ENCODE measurements at places on chromosomes 16 and 17.

DNA sequence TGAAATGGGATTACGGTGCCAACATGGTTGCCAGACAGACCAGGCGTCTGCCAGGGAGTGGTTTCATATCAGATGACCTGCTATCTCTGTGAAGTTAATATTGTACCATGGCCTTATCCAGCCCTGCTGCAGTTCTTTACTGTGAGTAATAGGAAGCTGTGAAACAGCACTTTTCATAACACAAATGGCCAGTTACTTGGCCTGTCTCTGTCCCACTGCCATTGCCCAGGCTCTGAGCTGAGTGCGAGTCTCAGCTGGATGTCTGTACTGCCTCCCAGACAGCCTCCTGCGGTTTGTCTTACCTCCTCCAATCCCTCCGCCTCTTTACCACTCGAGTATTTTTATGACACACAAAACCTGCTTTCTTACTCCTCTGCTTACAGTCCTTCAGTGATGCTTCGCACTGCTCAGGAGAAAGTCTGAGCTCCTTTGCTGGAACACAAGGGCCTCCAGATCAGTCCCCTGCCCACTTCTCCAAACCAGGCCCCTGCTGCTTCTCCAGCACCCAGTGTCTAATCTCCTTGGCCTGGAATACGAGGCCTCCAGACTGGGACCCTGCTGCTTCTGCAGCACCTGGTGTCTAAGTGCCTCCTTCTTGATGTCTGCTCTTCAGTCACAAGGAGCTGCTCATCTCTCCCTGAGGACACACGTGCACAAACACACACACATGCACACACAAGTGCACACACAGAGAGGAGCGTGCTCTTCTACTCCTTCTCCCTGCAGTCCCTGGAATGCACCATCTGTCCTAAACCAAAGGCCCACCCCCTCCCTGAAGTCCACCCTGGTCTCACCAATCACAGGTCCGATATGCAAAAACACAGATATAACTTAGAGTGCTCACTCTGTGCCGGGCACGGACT lies 17.1 kb upstream of the RHOT1 start:
- DNase-seq, result no peak

DNA sequence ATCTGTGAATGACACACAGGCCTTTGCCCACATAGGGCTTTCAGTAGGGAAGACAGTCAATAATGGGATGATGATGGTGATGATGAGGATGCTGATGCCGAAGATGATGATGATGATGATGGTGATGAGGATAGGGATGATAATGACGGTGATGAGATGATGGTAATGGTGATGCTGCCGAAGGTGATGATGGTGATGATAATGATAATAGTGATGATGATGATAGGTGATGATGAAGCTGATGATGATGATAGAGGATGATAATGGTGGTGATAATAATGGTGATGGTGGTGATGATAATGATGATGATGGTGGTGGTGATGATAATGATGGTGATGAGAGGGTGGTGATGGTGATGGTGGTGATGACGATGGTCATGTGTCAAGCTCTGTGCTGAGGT lies 12.9 kb downstream of the FOXL1 start:
- no peak for DNase-seq

DNA sequence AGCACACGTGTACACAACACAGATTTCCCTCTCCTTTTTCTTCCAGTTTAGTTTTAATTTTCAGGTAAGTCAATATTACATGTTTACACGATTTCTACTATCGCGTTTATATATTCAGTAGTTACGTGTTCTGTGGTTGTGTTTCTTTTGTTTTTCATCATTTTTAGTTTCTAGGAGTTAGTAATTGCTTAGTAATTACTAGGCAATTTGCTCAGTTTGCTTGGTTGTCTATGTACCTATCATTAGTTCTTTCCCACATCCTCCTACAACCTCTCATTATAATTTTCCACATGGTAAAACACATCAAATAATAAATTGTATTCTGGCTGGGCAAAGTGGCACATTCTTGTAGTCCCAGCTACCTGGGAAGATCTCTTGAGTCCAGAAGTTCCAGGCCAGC lies 24.6 kb upstream of the GUCY2D start:
- DNase-seq, result no peak

- DNase-seq, result no peak
Measured at GRCh38 chr16:56234737-56235136, 43.4 kb downstream of the GNAO1 start.

DNA sequence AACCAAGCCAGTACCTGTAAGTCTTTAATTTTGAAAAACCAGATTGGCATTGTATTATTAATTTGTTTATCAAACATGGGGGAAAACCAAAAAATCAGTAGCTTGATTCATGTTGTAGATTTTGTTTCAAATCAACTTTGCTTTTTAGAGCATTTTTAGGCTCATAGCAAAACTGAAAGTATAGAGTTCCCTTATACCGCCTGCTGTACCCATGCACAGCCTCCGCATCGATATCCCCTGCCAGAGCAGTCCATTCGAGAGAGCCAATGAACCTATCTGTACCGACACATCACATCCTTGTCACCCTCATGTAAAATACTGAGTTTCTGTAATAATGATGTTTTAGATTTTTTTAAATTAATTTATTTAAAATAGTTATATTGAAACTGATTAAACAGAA lies 16.2 kb upstream of the MRC2 start:
- DNase-seq, result no peak

GRCh38 chr16:2364638-2365210 lies 24.2 kb upstream of the ABCA3 start:
- DNase-seq, result no peak

- no peak for DNase-seq
Measured at GRCh38 chr16:80294172-80294571, 246.6 kb upstream of the DYNLRB2 start.

DNA sequence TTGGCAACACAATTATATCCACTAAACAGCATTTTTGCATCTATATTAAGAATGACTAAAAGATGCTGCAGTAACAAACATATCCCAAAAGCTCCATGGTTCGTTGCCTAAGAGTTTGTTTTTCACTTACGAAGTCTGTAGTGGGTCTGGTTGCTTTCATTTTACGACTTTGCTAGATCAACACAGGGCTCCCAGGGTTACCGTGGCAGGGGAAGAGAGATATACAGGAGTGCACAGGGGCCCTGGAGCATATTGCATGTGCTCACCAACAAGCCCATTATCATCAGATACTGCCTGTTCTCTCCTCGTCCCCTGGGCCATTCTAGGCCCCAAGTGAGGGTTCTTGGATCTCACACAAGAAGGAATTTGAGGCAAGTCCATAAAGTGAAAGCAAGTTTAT lies 3.1 kb upstream of the MMP2 start:
- no peak for DNase-seq

DNA sequence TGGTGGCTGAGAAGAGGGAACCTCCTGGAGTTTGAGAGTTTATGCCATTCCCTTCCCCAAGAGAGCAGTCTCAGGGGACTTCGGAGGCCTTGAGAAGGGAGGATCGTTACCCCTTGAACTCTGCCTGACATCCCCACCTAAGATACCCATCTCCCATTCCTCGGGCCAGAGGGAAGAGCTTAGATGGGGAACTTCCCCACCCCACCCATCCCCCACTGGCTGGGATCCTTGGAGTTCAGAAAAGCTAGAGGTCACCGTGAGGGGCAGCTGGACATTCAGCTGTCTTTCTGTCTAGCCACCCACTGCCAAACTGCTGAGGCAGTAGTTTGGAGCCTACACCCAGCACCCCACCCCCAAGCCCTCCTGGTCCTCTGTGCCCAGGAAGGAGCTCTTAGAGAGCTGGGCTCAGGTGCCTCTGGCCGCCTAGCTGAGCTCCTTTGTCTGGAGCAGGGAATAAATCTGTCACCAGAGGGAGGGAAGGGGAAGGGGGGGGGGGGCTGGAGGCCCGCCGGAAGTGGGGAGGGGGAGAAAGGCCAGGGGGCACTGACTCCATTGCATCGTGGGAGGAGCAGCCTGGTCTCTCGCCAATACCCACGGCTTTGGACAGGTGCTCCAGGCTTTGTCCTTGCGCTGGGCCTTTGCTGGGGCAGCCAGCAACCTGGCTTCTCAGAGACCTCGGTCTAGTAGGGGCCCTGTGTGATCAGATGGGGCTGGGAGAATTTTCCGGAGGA lies 1.0 kb downstream of the HSD11B2 start:
- no peak for DNase-seq

GRCh38 chr17:11545002-11545401 lies 53.3 kb upstream of the DNAH9 start:
- DNase-seq, result no peak

GRCh38 chr16:49986351-49987124 lies 38.5 kb upstream of the CNEP1R1 start:
- no peak for DNase-seq

GRCh38 chr16:27543801-27544200 lies 5.9 kb downstream of the GTF3C1 start:
- no peak for DNase-seq

DNA sequence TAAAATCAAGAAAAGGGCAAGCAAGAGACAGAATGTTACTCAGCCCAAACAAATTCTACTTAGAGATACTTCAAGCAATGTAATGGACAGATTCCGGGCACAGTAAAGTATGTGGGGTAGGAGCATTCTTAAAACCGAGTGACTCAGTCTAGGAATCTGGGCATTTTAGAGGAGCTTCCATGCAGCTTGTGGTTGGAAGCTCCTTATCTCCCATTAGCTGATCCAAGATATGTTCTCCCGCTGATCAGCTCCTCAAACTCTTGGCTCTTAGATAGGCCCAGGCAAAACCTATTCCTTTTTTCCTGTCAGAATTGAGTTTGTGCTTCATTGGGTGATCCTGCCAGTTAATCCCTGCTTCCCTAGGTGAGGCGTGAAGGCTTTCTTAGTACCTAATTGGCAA lies 303.3 kb downstream of the CEP112 start:
- DNase-seq, result no peak

- DNase-seq, result no peak
Measured at GRCh38 chr16:68475071-68475470, 26.8 kb upstream of the SMPD3 start.

DNA sequence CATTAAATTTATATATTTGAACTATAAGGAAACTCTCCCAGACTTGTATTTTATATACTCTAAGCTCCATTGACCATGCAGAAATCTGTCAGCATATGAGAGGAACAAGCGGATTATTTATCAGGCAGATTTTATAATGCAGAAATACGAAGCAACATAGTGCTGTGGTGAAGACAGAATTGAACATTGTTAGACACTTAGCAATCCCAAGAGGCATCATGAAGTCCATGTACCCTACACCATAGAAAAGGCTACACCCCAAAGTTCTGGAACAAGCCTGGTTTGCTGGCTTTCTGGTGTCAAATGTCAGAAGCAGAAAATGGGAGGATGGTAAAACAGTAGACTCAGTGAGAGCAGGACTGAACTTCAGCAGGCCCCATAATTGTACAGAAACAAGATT lies 241.1 kb downstream of the PRKCA start:
- DNase-seq, result no peak

GRCh38 chr17:46770818-46771560 lies 47.5 kb downstream of the WNT3 start:
- peak; percentile 28 for DNase-seq

DNA sequence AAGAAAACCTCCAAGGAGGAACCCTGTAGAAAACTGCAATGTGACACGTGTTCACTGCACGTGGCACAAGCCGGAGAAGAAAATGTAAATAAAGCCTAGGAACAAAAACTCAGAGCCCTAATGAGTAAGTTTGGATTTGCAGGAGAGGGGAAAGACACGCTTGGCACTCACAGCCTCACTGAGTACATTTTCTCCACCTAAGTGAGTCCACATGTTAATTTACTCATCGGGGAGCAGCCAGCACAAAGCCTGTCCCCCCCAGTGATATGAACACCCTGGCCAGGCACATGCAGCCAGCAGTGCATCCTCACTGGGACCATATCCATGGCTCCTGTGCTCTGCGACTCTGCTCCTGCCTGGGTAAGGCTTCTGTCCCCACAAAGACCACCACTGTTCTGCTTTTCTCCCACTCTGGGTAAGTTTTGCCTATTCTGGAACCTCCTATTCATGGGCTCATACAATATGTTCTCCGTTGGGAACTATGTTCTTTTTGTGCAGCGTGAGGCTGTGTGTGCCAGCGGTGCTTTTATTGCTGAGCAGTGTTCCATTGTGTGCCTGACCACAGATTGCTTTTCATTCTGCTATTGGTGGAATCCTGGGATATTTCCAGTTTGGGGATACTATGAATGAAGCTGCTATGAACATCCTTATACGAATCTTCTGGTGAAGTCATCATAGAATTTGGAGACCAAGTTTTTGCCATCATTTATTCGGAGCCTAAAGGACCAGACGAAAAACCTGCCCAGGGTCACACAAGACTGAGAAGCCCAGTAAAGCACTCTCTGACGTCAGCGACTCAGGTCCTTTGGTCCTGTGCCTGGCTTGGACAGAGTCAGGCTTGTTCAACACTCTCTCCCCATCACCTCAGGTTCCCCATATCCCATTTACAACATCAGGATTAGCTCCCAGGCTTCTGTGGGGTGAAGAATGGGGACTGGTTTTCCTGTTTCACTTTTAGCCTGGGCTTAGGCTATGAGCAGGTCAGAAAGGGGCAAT lies 53.3 kb downstream of the RNF112 start:
- DNase-seq, result no peak

- peak; percentile 2 for DNase-seq
Measured at GRCh38 chr17:60305141-60305540, 86.8 kb downstream of the USP32 start.

DNA sequence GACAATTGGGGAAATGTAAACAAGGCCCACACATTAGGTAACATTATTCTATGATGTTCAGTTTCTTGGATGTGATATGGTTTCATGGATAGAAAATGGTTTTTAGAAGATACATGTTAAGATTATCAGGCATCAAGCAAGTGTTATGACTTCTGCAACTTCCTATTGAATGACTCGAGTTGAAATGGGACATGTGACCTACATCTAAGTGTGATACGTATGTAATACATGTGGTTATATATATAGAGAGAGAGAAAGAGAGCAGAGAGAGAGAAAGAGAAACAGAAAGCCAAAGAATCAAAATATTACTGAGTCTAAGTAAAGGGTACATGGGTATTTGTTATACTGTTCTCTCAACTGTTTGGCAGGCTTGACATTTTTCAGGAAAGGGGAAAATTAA lies 1.7 kb downstream of the TMEM170A start:
- peak; percentile 56 for DNase-seq

- no peak for DNase-seq
Measured at GRCh38 chr16:47567321-47567720, 106.2 kb downstream of the PHKB start.

DNA sequence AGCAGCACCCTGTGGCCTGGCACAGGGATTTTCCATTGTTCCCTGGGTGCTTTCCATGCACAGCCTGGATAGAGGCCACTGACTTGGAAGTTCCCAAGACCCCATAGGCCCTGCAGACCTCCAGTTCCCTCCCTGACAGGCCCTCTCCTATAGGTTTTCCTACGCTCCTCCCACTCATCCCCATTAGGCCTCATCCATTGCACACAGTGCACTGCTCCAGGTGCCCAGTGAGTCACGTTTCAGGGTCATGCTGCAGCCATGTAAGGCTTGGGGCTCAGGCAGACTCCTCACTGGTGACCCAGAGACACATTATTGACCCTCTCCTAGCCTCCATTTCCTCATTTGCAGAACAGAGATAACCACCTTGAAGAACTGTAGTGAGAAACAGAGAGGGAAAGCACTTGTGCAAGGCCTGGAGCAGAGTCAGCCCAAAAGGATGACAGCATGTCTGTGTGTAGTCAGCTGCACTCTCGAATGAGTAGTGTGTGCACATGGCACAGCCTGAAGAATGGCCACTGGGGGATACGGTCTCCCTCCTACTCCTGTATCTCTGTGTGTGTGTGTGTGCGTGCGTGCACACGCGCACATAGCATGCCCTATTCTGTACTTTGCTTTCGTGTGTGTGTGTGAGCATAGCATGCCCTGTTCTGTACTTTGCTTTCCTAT lies 26.8 kb downstream of the DRC3 start:
- DNase-seq, result no peak
